ENCODE measurements at places on chromosomes 1 and 21.

DNA sequence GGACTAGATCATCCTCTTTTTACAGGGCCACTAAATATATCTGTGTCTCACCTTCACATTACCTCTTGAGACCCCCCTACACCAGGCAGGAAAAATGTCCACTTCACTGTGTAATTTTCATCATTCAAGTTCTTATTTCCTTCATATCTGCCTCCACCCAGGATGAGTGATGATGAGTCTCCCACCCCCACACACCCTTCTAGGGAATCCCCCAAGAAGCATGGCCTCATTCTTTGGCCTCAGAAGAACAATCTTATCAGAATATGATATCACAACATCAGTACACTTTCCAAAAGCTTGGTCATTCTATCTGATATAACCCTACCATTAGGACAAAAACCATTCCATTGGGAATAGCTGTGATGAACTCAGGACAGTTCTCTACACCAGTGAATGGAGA is 170.3 kb upstream of the DUSP10 start:
- DNase-seq = no peak

DNA sequence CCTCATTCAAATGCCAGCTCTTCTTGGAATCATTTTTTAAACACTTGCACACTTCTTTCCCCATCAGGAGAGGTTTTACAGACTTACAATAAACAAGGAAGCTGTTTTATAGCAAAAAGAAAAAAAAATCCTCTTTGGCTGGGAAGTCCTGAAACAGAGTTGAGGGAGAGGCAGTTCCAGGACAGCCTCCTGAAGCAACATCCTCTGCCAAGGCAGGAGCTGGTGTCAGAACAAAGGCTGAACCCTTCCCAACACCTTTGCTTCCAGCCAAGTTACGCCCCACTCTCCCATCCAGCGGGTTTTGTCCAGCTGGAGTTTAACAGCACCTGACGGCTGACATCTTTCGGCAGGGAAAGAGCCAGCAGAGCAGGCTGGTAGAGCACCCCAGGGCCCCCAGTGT is 287.8 kb downstream of the RRAGC start:
- no peak for DNase-seq

DNA sequence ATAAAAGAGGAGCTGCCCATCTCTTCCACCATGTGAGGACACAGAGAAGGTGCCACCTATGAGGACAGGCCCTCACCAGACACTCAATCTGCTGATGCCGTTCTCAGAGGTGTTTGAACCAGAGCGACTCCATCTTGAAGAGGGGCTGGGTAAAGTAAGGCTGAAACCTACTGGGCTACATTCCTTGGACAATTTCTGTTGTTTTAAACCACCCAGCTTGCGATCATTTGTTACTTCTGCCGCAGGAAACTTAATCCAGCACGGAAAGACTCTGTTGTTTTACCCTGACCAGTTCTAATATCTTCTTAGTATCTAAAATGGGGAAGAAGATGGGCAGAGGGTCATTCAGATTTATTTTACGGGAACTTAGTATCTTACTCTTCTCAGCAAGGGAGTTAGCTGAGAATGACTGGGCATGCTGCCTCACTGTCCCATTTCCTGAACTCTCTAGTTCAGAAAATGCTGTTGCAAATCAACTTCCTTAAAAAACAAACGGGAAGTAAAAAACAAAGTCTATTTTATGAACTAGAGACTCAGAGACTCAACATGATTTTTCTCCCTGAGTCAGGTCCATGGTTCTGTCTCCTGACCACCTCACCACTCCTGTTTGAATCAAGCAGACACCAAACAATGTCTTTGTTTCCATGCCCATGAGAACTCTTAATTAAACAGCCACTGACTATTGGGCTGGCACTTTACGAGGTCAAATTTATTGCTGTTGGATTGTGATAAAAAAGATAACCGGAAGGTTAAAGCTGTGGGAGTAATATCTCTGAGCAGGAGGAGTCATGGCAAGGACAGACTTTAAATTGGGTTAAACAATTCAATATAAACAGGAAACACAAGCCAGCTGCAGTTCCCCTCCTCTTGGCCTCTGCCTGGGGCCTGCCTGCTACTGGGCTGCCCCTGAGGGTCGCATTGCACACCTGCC is 23.8 kb upstream of the IFNAR1 start:
- DNase-seq = no peak

DNA sequence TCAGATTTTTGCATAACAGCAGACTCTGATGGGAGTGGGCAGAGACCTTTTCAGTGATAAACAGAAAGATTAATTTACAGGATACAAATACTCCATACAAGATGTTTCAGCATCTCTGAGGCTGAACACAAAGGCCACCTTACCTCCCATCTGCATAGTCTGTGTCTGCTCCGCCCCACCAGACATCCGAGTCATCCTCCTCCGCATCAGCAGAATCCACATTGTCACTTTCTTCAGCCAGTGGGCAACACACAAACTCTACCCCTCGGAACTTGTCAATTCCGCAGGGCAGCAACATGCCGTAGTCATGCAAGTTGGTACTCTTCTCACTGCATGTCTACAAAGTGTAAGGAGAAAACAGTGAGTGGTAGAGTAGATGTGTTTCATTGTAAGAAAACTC is 119.7 kb downstream of the APP start:
- no peak for DNase-seq
